ENCODE measurements at places on chromosomes 7 and 10.

DNA sequence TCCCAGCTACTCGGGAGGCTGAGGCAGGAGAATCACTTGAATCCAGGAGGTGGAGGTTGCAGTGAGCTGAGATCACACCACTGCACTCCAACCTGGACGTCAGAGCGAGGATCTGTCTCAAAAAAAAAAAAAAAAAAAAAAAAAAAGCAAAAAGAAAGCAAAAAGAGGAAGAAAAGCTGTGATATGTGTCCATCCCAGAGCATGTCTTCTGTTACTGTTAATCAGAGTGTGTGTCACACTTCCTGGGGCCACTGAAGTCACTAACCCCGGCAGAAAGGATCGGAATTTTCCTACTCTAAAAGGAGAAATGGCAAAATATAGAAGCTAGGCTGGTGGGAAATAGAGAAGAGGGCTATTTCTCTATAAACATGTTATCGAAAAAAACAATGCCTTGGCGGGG lies 11.9 kb downstream of the PIK3AP1 start:
- no peak for DNase-seq

DNA sequence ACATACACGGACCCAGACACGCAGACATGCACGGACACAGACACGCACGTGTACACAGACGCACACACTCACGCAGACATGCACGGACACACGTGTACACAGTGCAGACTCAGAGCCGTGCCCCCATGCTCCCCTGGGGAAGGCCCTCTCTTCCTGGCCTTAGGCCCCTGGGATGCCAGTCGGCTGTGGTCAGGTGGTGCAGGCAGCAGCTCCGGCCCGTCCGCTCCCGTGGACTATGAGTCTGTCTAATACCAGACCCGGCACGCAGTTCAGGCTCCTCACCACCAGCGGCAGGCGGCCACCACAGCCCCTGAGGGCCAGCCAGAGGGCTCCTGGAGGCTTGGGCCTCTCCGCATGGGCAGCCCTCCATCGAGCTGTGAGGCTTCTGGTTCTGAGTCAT lies 52.0 kb upstream of the NKX6-2 start:
- DNase-seq = no peak

- DNase-seq = no peak
Observed at GRCh38 chr7:36928718-36929117, 204.4 kb upstream of the AOAH start.

GRCh38 chr10:12348294-12348869 lies 965 bp upstream of the CAMK1D start:
- no peak for DNase-seq

- no peak for DNase-seq
Observed at GRCh38 chr10:33967606-33968120, 633.2 kb upstream of the NRP1 start.

- no peak for DNase-seq
Observed at GRCh38 chr7:94243066-94243711, 151.5 kb upstream of the COL1A2 start.

GRCh38 chr7:134527979-134528371 lies 608 bp downstream of the AKR1B10 start:
- no peak for DNase-seq

All from activated CD4-positive, alpha-beta T cell treated with anti-CD3 and anti-CD28 coated beads, Interleukin-2, amount 10 ng/mL, durations not matched to agents 24 days and 14 days (primary cell).